NCI-H1092 (cell line): ENCODE measurements at places on chromosomes 5 and 9.
A peak's percentile ranks its signal among the peaks of the same experiment; 100 is the strongest.

DNA sequence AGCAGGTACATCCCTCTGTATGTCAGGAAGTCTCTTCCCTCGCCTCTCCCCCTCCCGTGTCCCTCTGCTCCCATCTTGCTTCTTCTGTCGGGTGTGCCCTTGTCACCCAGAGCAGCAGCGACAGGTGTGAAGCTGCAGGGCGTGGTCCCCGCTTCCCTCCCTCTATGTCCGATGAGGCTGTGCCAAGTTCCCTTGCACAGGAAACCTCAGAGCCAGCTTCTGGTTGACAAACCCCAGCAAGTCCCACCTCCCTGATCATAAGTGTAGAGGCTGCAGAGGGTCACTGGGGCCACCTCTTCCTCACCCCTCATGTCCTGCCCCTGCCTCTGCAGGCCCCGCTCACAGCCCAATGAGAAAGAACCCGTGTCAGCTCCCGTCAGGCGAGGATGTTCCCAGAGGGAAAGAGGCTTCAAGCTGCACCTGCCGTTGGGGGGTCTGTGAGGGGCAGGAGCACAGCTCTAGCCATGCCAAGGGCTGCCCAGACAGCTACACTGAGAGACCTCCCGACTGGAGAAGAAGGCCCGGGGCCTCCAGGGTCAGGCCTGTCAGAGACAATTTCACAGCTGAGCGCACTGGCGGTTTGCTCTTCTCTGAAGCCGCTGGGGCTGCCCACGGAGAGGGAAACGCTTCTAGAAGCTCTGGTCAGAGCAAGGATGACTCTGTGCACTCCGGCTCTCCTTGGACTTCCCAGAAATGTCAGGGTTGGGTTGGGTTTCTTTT, 73.3 kb downstream of the AK8 start:
- no peak for DNase-seq

- DNase-seq, result no peak
These were observed 9.0 kb upstream of the QSOX2 start for GRCh38 chr9:136254381-136255165.

- no peak for DNase-seq
These were observed 57.9 kb downstream of the ARHGAP26 start for GRCh38 chr5:142827934-142828576.

GRCh38 chr5:139105621-139106071, 92.5 kb downstream of the SIL1 start:
- DNase-seq, result peak; percentile 79

GRCh38 chr5:67253911-67254310, 57.3 kb upstream of the CD180 start:
- no peak for DNase-seq

DNA sequence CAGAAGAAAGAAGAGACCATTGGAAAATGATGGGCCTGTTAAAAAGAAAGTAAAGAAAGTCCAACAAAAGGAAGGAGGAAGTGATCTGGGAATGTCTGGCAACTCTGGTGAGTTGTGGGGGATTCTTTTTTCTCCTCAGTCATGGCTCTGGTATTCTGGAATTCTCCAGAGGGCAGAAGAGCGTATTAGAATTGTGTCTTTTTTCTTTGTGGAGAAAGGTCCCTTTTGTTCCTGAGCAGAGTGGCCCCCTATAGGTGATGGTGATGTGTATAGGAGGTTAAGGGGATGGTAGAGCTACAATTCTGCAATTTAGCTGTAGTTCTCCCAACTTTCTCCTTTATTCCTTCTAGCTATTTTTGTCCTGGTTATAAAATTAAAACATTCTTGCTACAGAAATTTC, 1.6 kb upstream of the DHFR start:
- no peak for DNase-seq

DNA sequence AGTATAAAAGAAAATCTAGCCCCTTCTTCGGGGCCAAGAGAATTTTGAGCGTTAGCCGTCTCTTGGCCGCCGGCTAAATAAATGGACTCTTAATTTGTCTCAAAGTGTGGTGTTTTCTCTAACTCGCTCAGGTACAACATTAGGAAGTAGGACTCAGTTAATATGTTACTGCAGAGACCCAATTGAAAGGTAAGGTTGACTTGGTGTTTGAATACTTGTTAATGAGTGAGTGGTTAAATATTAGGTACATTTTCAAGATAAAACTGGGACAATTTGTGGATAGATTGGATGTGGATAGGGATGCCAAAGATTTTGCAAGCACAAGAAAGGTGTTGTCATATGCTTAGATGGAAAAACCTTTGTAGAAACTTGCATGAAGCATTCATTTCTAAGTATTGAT, 1177.3 kb upstream of the CDH18 start:
- DNase-seq, result no peak

DNA sequence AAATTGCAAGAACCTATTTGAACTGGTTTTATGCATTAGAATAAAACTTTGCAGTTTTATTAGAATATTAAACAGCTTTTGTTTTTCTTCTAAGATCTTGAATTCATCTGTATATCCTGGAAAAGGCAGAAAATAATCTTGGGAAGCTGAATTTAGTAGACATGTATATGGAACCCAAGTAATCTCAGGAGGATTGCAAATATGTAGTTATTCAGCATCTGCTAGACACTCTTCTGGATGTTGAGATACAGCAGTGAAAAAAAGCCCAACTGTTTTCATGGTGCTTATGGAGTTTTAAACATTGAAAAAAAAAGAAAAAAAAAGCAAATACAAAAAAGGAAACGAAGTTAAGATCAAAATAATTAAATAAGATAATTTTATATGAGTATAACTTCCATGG, 922.2 kb upstream of the SEMA6A start:
- no peak for DNase-seq

DNA sequence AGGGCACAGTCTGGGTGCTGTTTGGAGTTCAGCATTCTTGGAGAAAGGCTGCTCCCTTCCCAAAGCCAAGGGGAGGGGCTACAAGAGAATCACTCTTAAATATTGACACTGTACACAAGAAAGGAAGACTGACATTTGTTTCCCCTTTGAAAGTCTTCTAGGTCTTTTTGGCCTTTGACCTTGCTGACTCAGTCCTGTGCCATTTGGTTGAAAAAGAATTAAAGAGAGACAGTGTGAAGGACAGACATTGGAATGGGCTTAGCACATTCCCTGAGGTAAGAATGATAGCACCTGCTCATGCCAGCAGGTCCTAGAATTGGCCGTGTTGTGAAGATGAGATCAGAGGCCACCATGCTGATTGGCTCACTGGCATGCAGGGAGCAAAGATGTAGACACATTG, 271.4 kb upstream of the ZNF608 start:
- no peak for DNase-seq

- DNase-seq, result peak; percentile 7
These were observed 920 bp downstream of the LPCAT1 start for GRCh38 chr5:1522601-1523479.

DNA sequence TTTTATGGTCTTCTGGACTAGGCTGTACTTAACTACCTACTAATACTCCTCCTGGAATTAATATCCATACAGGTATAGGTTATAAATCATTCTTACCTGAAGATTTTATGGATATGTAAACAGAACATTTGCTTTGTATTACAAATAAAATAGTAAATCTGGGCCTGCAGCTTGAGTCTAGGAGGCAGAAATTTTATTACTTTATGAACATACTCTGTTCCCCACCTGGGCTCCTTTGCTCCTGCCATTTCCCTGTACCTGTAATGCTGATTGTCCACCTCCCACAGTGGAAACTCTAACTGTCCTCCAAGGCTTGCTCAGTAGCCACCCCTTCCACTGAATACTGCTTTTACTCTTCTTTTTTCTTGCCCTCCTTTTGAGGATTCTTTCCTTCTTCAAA, 108.0 kb downstream of the PAM start:
- DNase-seq, result no peak

- DNase-seq, result no peak
These were observed 28.2 kb upstream of the NR4A3 start for GRCh38 chr9:99793528-99793927.
